Dorsolateral prefrontal cortex (tissue), 122 donors: ENCODE measurements at places on chromosomes 16 and 17. TPM values are rescaled to one million over a fixed set of nuclear protein-coding genes. Genes with fewer than 3 reads are reported as not detected.

The CDH3 gene
- total RNA-seq = 6.4 TPM

The KRT32 gene
- total RNA-seq = not detected

The C16orf96 gene
- total RNA-seq = 1.3 TPM

The ABCC11 gene
- 0.84 TPM for total RNA-seq

- DNase-seq = no peak
Measured at GRCh38 chr16:24906199-24906808, 60.5 kb downstream of the SLC5A11 start.

DNA sequence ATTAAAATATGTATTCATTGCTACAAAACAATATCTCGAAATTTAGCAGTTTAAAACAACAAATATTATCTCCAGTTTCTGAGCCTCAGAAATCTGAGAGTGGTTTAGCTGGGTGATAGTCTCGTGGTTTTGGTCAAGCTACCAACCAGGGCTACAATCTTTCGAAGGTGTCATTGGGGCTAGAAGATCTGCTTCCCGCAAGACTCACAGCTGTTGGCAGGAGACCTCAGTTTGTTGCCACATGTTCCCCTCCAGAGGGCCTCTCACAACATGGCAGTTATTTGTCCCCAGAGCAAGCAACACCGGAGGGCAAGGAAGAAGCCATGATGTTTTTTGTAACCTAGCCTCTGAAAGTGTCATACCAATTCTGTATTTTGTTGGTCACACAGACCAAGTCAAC is 12.0 kb upstream of the BCAS3 start:
- no peak for DNase-seq

DNA sequence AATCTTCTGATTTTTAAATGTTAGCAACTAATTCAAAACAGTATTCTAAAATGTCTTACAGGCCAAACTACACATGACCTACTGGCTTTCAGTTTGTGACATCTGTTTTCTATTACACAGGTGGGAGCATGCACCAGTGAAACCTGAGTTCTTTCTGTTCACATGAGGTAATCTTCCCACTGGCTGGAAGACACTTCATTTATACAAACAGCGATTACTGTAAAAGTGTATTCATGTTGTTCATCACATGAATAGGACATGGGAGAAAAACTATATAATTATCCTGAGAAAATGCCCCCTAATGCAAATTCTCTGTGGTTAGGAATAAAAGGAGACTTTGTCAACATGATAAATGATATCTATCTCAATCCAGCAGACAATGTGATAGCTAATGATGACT is 11.1 kb upstream of the PIK3R5 start:
- no peak for DNase-seq

DNA sequence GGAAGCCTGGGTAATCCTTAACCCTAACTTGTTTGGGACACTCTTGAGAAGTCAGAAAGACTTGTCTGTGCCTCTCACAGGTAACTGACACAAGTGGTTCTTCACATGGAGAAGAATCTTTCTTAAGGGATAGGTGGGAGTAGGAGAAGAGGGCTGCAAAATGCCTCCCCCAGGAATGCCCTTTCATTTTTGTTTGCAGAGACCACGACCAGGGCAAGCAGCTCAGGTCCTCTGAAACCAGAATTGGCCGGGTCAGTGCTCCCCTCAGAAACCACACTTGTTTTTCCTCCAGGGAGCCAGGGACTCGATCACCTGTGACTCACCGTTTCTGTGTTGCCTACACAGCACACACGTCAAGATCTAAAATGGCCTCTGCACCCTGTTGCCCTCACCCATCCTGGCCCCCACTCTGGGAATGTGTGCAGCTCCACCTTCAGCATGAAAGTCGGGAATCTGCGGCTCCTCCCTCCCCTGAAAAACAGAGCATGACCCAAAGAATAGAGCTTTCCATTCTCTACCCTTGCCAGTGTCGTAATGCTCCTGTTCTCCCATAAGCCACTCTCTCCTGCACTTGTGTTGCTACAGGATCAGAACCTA is 36.1 kb downstream of the HNF1B start:
- no peak for DNase-seq

GRCh38 chr16:65113441-65113840 is 8.4 kb downstream of the CDH11 start:
- DNase-seq = no peak

DNA sequence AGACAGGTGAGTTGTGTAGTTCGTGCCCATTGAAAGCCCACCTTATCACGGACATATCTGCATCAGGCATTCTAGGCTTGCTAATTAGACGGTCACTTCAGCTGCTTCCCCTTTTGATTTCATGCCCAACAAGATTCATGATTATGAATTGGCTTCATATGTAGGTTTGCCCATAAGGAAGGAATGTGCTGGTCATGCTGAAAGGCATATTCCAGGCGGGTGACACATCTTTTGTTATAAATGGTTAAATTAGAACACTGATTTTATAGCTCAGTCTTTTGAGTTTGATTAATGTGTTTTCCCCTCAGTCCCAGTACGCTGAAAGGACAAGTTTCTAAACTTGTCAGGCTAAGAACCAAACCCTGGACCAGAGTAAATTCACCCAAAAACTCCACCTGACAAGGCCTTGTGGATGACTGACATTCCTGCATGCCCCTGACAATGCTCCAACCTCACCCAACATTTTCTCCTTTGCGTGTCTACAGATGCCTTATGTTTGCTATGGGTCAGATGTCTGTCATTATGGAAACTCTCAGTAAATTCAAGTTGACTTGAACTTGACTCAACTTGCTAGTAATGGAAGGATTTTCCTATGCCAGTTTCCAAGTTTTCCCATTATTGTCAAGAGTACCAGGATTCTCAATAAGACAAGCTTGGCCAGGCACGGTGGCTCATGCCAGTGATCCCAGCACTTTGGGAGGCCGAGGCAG is 421.9 kb downstream of the PMP22 start:
- no peak for DNase-seq

GRCh38 chr17:49698005-49698404 is 9.8 kb downstream of the SLC35B1 start:
- no peak for DNase-seq

DNA sequence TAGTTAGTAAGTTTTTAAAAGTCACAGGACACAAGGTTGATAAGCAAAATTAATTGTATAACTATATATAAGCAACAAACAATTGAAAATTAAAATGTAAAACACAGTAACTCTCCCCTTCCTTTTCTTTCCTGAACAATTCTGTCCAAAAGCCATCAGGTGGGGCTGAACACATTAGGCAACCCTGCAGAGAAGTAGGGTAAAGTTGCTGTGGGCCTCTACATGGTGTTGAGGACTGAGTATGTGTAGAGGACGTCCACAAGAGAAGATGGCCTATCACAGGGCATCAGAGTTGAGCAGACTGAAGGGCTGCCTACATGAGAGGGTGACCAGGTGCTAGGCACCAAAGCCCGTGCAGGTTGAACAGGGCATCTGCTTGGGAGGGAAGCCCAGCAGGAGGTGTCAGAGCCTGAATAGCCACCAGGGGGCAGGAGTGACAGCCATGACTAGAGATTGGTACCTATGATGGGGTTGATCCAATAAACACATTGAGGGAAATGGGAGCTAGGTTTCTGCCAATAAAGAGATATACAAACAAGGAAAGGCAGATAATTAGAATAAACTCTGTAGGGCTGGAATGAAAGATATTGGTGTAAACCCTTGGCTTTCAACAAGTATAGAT is 415.1 kb downstream of the NPIPA8 start:
- DNase-seq = no peak

- no peak for DNase-seq
Measured at GRCh38 chr17:17088541-17089525, 46.6 kb downstream of the MPRIP start.

DNA sequence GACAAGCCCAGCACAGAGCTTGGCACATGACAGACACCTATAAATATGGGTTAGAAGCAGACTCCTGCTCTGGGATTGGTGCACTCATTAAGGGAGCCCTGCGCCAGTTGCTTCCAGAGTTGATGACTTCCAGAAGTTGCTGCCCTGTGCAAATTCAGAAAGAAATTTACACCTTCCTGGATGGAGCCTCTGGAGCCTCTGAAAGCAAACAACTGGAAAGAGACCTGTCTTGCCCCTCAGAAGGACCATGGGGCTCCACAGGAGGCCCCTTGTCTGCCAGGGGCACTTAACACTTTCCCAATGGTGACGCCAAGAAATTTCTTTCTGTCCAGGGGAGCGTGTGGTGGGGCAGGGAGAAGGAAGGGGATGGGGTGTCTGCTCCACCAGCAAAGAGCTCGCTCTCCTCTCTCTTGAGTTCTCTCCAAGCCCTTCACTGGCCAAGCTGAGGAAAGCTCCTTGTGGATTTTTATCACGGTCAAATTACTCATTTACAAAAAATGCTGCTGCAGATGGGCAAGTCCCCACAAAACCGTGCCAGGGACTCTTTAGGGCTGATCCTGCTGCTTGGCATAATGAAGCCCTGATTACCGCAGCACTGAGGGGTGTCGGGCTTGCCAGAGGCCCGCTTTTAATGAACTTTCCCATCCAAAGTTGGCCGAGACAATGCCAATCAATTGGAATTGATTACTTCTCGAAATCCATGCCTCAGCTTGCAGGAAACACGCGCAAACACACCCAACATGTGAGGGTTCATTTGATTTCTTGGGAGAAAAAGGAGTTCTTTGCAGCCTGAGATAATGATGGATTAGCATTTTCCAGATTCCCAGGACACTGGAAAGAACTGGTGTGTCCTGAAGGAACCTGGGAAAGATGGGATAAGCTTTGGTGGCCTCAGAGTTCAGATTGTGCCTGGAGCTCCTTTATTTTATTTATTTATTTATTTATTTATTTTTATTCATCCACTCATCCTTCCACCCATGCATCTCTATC is 583.6 kb upstream of the CDH5 start:
- no peak for DNase-seq

DNA sequence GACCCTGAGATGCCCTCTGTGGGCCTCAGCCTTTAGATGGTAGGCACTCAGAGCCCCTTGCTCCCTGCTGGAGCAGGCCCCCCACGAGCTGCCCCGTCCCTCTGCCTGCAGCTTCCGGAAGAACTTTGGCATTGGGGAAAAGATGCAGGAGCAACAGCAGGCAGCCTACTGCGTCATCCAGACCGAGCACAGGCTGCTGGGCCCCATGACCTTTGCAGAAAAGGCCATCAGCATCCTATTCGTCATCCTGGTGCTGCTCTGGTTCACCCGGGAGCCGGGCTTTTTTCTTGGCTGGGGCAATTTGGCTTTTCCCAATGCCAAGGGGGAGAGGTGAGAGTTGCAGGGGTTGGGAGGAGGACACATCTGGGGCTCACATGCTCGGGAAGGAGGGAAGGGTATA is 12.7 kb upstream of the FOXN1 start:
- DNase-seq = no peak

DNA sequence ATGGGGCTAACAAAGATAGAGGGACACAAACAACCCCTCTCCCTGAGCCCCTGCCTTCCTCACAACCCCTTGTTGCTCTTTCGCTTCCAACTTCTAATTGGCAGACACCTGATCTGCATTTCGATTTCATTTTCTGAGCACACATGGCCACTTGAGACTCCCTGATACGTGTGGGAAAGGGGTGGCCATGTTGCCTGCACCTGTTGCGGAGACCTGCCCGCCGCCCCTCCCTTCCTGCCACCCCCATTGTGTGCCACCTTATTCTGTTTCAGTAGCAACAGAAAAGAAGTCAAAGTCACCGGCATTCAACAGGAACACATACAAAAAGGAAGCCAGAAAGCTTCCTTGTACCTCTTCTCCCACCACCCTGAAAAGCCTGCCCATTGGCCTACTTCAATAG is 254.7 kb upstream of the SOX9 start:
- DNase-seq = no peak

GRCh38 chr17:35545150-35545549 is 7.7 kb upstream of the SLFN12L start:
- no peak for DNase-seq

DNA sequence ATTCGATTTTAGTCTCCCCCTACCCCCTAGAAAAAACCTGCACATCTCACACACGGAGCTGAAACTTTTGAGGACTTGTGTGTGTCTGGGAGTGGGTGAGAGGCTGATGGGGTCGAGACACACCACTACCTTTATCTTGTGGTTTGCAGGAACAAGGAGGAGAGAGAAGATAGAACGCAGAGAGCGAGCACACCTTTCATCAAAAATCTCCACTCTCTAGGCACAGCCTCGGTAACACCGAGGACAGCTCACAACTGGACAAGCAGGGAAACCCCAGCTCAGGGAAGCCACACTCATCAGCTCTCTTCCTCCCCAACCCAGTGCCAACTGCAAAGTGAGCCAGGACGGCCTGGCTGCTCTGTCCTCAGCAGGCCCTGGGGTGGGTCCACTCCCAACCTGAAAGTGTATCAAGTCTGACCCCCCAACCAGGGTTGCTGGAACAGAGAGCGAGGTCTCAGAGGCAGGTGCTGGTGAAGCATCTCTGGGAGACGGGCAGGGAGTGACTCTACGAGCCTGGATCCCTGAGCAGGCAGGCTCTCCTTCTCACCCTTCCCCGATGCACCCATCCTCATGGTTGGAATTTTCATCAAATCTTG is 5.2 kb upstream of the GHDC start:
- no peak for DNase-seq

- no peak for DNase-seq
Measured at GRCh38 chr16:14002416-14002990, 68.6 kb upstream of the MRTFB start.

DNA sequence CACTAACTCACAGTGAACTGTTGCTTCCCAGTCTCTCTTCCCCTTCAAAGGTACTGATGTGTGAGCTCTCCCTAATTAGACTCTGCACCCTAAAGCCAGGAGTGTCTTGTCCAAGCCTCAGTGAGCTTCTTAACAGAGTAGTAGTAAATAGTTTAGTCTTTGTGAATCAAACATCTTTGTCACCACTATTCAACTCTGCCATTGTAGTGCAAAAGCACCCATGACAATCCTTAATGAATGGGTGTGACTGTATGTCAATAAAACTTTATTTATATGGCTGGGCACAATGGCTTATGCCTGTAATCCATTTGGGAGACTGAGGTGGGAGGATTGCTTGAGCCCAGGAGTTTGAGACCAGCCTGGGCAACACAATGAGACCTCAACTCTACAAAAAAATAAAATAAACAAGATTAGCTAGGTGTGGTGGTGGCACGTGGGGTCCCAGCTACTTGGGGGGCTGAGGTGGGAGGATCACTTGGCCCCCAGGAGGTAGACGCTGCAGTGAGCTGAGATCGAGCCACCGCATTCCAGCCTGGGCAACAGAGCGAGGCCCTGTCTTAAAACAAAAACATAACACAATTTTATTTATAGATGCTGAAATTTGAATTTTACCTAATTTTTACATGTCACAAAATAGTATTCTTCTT is 45.5 kb upstream of the TNRC6A start:
- no peak for DNase-seq

DNA sequence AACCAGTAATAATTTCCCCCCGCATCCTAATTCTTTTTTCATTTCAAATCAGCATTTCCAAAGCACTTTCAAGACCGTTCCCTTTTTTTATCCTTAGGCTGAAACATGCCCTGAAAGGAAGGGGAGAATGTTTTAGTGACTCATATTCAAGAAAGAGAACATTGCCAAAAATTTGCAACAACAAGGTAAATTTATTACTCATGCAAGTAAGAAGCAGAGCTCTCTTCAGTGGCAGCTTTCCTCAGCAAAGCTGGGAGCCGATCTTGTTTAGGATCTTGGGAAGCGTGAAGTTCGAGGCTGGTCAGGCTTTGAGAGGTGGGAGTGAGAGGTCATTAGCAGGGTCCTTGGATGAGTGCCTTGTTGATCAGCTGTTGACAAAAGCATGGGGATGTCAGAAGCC is 129.5 kb downstream of the PRKCA start:
- DNase-seq = no peak

- peak; percentile 75 for DNase-seq
Measured at GRCh38 chr17:80008383-80008840, 27.3 kb downstream of the TBC1D16 start.
